ENCODE measurements at places on chromosomes 7 and 10.

DNA sequence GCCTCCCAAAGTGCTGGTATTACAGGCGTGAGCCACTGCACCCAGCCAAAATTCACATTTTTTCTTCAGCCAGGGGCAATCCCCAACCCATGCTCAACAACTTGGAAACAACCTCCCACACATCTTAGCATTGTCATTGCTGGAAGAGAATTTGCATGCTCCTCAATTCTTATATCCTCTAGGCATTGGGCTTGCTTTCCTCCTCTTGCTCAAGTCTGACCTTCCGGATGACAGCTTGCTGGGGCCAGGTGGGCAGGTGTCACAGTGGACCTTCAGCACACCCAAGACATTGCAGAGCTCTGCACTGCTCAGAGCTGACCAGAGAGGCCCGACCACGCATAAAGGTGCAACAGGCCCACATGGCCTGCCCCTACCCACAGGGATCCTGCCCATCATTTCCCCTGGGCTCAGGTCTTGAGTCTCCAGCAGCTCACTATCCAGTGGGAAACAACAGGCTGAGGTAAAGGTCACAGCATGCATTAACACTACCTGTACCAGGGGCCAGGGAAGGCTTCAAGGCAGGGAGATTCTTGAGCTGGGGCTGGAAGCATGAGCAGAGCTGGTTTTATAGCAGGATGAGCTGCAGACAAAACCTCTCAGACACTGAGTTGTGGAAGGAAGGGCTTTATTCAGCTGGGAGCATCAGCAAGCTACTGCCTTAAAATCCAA, 6.8 kb upstream of the GPR15LG start:
- no peak for DNase-seq

- no peak for DNase-seq
Observed at GRCh38 chr7:23343806-23344475, 44.8 kb downstream of the MALSU1 start.

DNA sequence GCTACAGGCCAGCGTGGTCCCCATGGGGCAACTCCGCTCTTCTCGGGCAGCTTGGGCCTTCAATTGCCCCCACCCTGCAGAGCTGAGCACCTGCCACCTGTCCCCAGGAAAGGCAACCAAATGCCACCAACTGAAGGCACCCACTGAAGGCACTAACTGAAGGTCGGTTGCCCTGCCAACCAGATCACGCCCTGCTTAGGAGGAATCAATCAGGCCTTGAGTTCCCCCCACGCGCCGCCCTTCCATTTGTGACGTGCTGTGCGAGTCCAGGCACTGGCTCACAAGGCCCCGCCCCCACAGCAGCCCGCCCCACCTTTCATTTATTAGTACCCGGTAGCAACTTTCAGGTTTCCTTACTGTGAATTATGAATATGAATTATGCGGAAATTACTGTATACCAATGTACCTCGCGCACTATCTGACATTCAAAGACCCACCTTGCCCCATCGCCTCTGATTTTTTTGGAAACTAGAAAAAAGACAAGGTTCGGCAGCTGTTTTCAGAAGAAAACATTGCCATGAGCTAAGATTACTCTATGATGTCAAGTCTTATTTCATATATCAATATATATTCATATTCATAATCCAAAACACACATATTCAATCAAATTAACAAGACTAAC, 83.6 kb upstream of the ABI1 start:
- DNase-seq, result no peak

DNA sequence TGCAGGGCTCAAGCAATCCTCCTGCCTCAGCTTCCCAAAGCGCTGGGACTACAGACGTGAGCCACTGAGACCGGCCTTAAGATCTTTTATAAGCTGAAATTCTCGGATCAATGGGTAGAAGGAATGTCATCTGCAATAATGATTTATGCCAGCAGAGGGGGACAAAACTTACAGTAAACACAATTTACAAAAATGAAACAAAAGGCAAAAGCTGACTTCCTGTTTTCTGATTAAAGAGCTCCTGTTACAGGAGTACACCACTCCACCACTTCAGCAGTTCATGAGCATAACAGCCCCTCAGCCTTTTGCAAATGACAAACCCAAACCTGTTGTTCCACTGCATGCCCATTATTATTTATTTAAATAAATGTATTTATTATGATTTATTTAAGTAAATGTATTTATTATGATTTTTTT, 88.5 kb upstream of the ATP6V0A4 start:
- peak; percentile 40 for DNase-seq

DNA sequence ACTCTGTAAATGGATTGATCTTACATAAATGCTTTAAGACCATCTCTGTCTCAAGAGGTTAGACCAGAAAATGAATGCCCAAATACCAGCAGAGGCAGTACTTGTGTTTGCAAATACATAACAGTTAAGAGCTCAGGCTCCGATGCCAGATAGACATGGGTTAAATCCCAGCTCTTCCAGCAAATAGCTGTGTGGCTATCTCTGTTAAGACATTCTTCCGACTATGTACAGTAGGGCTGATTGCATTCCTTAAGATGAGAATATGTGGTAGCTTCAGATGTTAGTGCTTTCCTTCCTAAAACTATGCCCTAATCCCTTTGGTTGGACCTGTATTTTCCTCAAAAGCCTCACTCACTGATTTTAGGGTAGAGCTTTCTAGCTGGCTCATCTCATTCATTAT, 2.2 kb downstream of the IDE start:
- no peak for DNase-seq

- DNase-seq, result peak; percentile 49
Observed at GRCh38 chr7:5429857-5430611, 6.4 kb upstream of the TNRC18 start.

DNA sequence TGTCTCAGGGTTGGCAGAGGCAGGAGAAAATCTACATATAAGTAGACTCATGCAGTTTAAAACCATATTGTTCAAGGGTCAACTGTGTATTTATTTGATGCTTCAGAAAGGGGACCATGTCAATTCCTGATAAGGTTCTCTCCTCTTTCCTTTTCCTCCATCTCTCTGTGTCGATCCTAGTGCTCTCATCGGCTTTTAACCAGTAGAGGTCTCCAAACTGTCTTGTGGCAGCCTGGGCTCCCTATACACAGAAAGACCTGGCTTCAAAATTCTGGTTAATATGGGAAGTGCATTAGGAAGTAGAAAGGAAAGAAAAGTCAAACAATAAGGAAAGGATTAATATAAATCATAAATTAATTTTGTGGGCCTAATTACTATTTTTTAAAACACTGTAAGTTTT, 304.4 kb upstream of the C7orf33 start:
- no peak for DNase-seq

DNA sequence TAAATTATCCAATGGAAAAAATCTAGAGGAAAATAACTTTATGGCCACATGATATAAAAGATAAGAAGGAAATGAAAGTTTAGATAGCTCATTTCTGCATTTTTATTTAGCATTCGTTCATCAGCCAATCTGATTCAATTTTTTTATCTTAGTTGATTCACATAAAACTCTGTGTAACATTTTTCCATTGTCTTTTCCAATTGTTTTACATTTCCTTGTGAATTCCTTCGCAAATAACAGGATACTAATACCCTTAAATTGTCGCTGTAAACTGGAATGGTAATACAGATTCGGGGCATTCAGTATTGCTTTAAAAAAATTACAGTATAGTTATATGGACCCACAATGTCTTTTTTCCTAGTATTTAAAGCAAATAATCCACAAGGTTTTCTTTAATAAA, 136.4 kb downstream of the CUBN start:
- no peak for DNase-seq

- DNase-seq, result no peak
Observed at GRCh38 chr10:74292871-74293427, 141.9 kb downstream of the ADK start.

DNA sequence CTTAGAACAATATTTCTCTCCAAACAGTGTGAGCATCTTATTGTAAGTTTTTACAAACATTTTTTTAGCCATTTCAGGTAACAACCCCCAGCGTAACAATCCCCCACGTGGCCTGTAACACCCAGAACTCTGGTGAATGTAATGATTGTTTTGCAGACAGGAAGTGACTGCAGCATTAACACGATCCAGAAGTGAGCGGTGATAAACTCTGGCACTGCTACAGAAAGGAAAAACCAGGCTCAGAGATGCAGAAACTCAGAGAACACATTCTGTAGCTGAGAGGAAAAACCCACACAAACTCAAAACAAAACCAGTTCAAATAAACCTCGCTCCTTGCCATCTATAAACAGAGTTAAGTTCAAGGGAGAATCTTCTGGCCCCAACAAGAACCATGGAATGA, 285.7 kb downstream of the FGFR2 start:
- DNase-seq, result no peak

DNA sequence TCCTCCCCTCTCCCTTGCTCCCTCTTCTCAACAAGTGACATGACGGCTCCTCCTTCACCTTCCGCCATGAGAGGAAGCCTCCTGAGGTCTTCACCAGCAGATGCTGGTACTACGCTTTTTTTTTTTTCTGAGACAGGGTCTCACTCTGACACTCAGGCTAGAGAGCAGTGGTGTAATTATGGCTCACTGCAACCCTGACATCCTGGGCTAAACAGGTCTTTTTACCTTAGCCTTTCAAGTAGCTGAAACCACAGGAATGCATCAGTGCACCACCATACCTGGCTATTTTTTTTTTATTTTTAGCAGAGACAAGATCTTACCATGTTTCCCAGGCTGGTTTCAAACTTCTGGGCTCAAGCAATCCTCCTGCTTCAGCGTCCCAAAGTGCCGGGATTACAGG, 43.6 kb downstream of the MDH2 start:
- DNase-seq, result no peak

- DNase-seq, result no peak
Observed at GRCh38 chr7:151566897-151567320, 47.2 kb upstream of the RHEB start.

- DNase-seq, result no peak
Observed at GRCh38 chr7:68454931-68455330, 1143.3 kb upstream of the AUTS2 start.

DNA sequence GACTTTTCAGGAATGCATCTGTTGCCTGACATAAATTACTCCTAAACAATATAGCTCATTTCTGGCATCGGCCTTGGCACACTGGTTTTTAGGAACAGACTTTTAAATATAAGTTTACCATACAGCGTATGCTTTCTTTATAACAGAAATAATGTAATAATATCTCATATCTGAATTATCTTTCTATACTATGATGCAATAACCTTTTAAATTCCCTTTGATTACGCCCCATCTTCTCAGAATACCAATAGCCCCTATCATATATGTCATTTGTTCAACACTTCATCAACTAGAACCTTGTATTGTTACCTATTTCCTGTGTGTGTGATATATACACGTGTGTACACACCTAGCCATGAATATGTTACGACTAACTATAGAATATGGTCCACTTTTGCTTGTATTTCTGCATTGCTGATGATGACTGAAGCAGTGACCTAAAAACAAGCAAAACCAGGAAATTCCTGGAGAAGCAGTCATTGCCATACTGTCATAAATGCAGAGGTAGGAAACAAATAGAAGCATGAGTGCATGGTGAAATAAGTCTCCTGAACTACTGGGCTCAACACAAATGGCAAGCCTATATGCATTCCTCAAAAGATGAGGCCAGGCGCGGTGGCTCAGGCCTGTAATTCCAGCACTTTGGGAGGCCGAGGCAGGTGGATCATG, 618.4 kb upstream of the NRP1 start:
- DNase-seq, result no peak

DNA sequence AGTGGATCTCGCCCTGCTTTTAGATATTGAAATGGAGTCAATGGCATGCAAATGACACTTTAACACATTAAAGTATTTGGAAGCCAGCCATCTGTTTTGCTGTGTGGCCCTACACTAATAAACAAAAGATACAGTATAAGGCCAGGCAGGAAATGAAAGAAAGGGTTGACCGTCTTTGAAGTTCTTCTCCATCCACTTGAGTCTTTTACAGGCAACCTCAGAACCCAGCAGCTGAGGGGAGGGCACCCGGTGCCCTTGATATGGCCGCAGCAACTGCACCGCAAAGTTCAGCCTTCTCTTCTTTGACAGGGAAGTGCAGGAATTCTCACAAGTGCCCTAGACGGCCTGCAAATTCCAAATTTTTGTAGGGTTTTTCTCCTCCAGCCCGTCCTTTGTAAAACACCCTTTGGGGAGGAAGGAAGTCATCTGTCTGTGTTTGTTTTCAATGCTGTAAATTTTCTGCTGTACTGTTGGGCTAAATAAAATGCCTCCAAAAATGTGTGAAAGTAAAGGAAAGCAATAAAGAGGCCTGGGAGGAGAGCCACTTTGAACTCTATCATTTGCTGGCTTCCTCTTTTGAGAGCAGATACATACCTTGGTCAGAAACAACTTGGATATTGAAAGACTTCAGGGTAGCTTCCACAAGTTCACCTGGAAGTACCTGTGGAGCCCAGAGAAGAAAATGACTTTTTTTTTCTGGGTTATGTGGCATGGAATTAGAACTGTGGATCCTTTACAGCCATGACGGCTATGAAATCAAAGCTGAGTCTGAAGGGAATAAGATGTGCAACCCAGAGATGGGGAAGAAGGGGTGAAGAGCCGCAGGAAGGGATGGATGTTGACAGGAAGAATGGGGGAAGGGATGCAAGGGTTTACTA, 3.6 kb downstream of the HOXA1 start:
- no peak for DNase-seq

DNA sequence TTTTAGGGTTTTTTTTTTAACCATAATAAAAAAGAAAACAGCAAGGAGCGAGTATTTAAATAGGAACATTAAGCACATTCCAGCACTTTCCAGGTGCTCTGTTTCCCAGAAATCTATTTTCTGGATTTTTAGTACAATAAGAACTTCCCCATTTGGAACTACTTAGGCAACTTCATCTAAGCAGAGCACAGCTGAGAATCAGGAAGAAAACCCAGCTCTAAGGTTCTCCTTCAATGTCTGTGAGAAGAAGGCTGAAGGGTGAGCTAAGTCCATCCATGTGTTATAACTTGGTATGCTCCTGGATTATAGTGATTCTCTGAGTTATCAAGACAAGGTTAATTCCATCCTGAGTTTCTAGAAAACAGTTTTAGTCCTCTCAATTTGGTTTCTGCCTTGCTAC, 181.9 kb downstream of the CYP26A1 start:
- DNase-seq, result no peak

DNA sequence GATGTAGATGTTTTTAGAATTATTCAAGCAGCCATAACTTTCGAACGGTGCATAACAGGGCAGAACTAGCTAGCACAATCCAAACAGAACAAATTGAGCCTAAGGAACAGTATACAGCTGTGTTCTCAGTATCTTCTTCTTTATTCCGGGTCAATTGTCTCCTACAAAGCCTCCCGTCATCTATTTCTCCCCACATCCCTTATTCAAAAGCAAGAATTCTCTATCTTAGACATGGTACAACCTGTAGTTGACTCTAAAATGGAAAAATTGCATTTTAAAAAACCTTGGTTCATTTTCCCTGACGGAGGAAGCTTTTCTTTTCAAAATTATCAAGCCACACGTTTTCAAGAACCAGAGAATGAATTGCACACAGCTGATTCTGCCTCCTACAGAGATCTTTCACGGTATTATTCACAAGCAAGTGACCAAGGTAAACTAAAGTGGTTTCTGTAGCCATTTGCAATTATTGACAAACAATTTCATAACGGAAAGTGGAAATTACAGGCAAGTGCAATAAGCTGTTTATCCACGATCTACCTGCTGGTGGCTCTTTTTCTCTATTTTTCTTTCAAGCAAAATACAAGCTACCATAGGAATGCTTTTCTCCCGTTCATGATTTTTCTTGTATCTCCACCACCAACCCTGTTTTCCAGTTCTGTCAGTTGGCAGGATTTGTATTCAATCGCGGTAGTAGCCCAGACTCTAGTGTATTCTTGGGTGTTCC, 2.3 kb downstream of the GRM8 start:
- DNase-seq, result no peak

- no peak for DNase-seq
Observed at GRCh38 chr10:88081457-88082054, 218.1 kb downstream of the PTEN start.

- no peak for DNase-seq
Observed at GRCh38 chr10:33542752-33543505, 208.5 kb upstream of the NRP1 start.
